Type B pancreatic cell (in vitro differentiated cells): ENCODE measurements at places on chromosomes 16 and 17.

- no peak for DNase-seq
- peak overlapping the region; percentile 100 for H3K4me3 ChIP-seq
- H3K36me3 ChIP-seq, result peaks cover 3% of the 10 kb centered on the region
- no peaks in the 10 kb centered on the region for H3K27me3 ChIP-seq
- H3K27ac ChIP-seq, result peak overlapping the region; percentile 97
Observed at GRCh38 chr16:87766485-87766797, 655 bp upstream of the KLHDC4 start.

- H3K4me3 ChIP-seq, result no peak overlapping the region
- no peak overlapping the region for H3K27ac ChIP-seq
- no peak for DNase-seq
- no peaks in the 10 kb centered on the region for H3K27me3 ChIP-seq
Observed at GRCh38 chr17:81693509-81694210, 9.5 kb upstream of the MRPL12 start.

- H3K36me3 ChIP-seq, result peaks cover 3% of the 10 kb centered on the region
- no peak overlapping the region for H3K27ac ChIP-seq
- no peaks in the 10 kb centered on the region for H3K4me1 ChIP-seq
- DNase-seq, result no peak
Observed at GRCh38 chr16:27994686-27995085, 68.8 kb downstream of the GSG1L start.

- peaks cover 10% of the 10 kb centered on the region for H3K4me1 ChIP-seq
- peak overlapping the region; percentile 51 for H3K4me3 ChIP-seq
- H3K36me3 ChIP-seq, result no peaks in the 10 kb centered on the region
- peaks cover 32% of the 10 kb centered on the region for H3K27me3 ChIP-seq
- H3K27ac ChIP-seq, result peak overlapping the region; percentile 19
Observed at GRCh38 chr16:57279780-57280638, 4.5 kb downstream of the PLLP start.

DNA sequence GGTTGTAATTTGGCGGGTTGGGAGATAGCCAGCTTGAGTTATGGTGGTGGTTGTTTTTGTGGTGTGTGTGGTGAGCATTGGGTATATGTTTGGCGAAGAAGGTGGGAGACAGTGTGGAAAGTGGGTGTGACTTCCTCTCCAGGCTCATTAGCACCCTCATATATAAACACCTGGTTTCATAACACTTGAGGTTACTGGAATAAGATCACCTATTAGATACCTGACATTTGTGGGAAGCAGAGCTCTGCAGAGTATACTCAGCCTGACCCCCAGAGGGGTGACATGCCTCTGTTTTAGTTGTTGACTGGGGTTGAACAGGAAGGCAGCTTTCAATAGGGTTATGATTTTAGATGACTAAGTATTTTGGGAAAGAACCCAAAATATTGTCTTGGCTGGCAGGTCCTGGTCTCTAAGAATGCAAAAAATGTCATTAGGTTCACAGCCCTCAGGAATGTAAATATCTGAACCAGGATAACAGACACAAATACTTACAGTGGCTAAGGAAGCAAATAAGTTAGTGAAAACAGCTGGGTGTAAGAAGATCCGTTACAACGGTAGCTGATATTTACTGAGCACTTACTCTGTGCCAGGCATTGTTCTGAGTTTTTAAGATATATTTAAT, 18.3 kb upstream of the EFCAB13 start:
- peaks cover 6% of the 10 kb centered on the region for H3K4me1 ChIP-seq
- DNase-seq, result peak; percentile 16
- H3K27ac ChIP-seq, result no peak overlapping the region
- H3K36me3 ChIP-seq, result no peaks in the 10 kb centered on the region
- H3K27me3 ChIP-seq, result peaks cover 3% of the 10 kb centered on the region

DNA sequence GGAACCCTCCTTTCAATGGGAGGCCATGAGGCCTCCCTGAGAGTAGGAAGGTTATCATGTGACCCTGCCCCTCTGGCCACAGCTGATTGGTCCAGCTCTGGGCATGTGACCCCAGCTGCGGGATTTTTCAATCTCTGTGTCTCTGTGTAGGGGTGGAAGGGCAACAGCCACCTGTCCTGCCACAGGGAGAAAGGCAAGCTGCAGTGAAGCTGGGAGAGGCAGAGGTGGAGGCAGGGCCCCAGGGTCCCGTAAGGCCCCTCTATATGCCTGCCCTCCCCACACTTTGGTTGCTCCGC, 10.9 kb downstream of the DNAAF8 start:
- no peaks in the 10 kb centered on the region for H3K27me3 ChIP-seq
- H3K36me3 ChIP-seq, result no peaks in the 10 kb centered on the region
- no peaks in the 10 kb centered on the region for H3K4me1 ChIP-seq
- DNase-seq, result no peak
- H3K4me3 ChIP-seq, result no peak overlapping the region
- H3K27ac ChIP-seq, result no peak overlapping the region

DNA sequence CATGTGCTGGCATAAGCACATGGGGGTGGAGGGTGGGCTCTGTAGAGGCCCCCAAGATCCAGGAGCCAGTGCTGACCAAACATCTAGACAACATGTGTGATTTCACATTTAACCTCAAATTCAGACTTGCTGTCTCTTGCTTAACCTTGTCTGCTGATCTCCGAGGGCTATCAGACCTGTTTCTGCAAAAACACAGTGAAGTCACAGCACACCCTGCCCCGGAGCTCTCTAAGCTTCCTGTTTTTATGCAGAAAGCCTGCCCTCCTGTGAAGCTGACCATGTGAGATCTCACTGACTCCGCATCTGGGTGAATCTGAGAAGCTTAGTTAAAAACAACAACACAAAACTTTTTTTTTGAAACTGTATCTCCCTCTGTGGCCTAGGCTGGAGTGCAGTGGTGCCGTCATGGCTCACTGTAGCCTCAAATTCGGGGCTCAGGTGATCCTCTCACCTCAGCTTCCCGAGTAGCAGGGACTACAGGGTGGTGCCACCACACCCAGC, 6.6 kb upstream of the DPEP2 start:
- H3K4me1 ChIP-seq, result no peaks in the 10 kb centered on the region
- H3K27me3 ChIP-seq, result peaks cover 10% of the 10 kb centered on the region
- DNase-seq, result no peak
- peak overlapping the region; percentile 65 for H3K4me3 ChIP-seq
